H1 (cell line): ENCODE measurements at places on chromosomes 3 and 15. TPM values are rescaled to one million over a fixed set of nuclear protein-coding genes. Genes with fewer than 3 reads are reported as not detected.

Gene IGF2BP2
- 114 and 121 TPM in 2 replicates for total RNA-seq

Gene ZNF860
- 8.6 and 9.8 TPM in 2 replicates for total RNA-seq

Gene CFAP161
- total RNA-seq: not detected in 2 replicates

Gene SLITRK3
- total RNA-seq: 3.2 and 3.4 TPM in 2 replicates

Gene FRMD5
- total RNA-seq: 10.2 and 12.6 TPM in 2 replicates

Gene SCAANT1
- total RNA-seq: not detected in 2 replicates

Gene ANKRD63
- total RNA-seq: 0.26 TPM in 1 of 2 replicates, not detected in the other

Gene CCDC66
- 24.3 and 29.3 TPM in 2 replicates for total RNA-seq

Gene GPR176
- 190 and 198 TPM in 2 replicates for total RNA-seq

Gene KLHL6
- total RNA-seq: not detected in 2 replicates

Gene PGBD4
- 0.76 and 0.99 TPM in 2 replicates for total RNA-seq

Gene ARPIN
- total RNA-seq: 3.1 and 3.9 TPM in 2 replicates

Gene NEIL1
- total RNA-seq: 10.9 and 12.2 TPM in 2 replicates

Gene ARPP21
- total RNA-seq: not detected in 2 replicates
